ENCODE measurements at places on chromosomes 4 and X.

DNA sequence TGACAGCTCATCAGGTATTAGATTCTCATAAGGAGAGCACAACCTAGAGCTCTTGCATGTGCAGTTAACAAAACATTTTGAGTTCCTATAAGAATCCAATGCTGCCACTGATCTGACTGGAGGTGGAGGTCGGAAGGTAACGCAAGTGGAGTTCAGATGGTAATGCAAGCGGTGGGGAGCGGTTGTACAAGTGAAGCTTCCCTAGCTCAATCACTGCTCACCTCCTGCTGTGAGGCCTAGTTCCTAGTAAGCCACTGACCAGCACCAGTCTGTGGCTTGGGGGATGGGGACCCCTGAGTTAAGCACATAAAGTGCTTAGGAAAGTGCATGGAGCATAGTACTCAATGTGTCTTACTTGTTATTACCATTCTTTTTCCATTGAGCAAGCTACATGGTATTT, 983.2 kb upstream of the IGFBP7 start:
- DNase-seq, result no peak

DNA sequence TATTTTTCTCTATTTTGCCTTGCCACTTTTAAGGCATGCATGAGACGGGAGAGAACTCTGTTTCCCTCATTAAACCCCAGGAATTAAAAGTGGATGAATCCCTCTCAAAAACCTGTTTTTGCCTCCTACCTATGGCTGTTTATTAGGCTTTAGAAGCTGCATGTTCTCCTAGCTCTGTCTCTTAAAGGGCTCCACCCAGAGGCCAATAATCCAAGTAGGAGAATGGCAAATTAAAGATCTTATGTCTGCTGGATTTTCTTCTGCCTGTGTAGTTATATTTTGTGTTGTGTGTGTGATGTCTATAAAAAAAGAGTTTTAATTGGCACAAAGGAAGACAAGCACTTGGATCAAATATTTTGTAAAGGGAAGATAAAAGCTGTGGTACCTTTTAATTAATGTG, 32.4 kb downstream of the MAGEC1 start:
- DNase-seq, result no peak

GRCh38 chr4:178275671-178276360, 833.6 kb upstream of the AGA start:
- DNase-seq, result no peak

DNA sequence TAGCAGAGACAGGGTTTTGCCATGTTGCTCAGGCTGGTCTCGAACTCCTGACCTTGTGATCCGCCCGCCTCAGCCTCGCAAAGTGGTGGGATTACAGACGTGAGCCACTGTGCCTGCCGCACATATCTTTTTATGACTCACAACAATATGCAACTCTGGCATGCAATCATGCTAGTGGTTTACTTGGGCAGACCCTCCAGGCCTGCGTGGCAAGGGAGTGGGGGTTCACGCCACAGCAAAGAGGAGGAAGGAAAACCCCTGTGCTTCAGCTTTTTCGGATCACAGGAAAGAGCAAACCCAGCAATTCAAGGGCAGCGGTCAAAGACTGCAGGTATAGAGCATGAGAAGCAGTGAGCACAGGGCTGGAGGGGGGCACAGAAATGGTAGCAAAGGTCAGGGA, 48.3 kb upstream of the CD99 start:
- DNase-seq, result no peak

GRCh38 chr4:140154572-140154891, 548 bp upstream of the MAML3 start:
- no peak for DNase-seq

DNA sequence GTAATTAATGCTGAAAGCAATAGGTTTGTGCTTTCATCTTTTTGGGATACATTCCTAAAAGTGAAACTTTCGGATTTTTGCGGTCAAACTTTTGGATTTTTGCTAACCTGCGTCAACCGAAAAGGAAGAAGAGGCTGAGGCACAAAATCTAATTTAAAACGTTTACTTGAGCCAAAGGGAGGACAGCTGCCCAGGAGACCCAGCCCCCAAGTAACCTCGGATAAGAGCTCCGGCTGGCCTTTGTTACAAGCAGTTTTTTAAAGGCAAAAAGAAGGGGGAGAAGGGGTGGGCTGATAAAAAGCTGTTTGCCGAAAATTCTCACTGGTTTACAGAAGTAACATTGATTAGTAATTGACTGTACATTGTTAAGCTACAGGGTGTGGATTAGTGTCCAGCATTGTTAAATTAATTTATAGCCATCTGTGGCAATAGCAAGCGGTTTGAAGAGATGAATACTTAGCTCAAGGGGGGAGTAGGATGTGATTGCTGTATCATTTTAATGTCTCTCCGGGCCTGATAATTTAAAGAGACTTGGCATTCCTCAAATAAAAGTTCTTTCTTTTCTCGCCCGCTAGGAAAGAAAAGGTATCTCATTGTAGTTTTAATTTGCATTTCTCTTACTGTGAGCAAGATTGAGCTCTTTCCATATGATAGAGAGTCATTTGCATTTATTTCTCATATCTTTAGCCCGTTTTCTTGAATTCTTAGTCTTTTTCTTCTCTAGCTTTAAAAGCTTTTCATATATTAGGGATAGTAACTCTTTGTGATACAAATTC, 59.1 kb upstream of the USP9X start:
- no peak for DNase-seq

DNA sequence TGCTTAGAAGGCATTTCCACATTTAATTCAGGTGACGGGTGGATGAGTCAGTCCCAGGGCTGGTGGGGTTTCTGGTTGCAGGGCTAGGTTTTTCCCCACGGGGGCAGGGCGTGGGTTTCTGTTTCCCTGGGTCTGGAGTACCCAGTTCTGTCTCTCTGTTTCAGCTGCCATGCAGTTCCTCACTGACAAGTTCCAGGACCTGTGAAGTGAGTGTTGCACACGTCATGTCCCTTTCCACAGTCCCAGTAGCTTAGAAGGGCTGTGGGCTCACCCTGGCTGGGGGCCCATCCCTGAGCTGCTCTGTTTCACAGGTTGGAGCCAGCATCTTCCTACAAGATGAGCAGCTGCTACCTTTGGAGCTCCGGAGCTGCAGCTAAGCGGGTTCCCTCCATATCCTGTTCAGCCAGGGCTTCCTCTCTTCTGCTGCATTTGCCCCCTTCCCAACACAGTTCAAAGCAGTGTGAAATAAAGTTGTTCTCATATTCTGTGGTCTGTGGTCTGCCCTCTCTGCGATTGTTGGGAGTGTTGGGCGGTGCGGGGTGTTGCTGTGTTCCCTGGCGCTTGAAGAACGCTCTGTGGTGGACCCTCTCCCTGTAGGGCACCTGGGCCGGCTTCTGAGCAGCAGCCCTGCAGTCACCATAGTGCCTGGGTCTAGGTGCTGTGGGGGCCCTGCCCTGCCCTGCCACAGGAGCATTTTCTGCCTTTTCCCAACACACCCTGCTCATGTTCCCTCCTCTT, 3.9 kb downstream of the LOC101059915 start:
- no peak for DNase-seq

DNA sequence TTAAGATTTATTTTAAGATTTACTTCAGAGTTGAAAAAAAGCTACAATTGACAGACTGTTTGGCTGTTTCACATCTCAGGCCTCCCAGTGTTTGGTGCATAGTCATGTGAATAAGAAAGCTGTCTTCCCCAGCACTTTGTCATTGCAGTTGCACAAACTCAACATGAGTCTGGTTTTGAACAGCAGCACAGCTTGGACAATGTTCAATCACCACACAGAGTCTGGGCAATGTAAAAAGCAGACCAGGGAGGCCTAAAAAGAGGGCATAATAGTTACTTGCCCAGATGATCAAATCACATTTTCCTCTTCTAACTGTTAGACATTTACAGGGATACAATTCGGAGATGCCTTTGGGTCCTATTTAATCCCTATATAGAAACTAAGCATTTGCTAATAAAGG, 1055.0 kb downstream of the RPA4 start:
- no peak for DNase-seq

DNA sequence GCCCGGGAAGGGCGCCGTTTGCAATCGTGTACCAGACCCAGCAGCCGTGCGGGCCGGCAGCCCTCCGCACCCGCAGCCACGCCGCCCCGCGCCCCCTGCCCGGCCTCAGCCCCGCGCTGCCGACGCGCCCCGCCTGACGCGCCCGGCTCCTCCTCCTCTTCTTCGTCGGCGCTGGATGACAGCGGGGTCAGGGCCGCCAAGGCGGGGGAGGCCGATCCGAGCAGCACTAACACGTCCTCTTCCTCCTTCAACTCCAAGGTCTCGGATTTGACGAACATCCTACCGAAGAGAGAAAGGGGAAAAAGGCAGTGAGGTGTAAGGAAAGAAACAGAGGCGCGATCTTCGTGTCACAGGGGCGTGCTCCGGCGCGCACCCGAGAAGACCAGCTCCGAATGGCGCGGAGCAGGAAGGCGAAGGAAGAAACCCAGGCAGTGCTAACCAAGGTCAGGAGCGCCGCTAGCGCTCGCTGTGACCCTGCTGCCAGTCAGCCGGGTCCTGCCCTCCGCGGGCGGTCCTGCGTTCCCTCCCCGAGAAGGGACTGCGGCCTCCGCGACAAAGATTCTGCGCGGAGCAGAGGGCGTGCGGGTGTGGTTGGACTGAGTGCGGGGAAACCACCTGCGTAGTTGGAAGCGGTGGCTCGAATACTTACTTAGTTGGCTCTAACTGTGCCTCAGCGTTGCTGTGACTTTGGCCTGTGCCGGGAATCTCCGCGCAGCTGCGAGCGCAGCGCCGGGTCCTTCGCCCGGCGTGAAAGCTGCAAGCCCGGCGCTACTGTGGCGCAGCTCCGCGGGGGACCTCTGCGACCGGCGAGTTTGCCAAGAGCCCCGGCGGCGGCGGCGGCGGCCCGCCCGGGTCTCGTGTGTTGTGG, 548 bp downstream of the NEUROG2 start:
- DNase-seq, result peak; percentile 62

DNA sequence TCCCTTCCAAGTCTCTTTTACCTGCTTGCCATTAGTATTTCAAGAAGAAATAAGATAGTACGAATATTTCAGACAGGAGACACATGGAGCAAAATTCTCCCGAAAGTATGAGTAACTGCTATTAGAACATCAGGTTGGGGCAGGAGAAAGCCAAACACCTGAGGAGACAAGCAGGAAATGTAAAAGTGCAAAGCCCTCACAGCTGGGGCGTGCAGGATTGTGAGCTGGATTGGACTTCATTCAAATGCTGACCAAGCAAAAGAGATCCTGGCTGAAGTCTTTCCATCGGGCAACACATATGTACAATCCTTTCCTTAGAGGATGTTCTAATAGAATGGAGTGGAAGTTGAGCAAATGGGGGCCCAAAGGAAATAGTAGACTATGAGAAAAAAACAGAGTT, 76.8 kb downstream of the DTHD1 start:
- no peak for DNase-seq

DNA sequence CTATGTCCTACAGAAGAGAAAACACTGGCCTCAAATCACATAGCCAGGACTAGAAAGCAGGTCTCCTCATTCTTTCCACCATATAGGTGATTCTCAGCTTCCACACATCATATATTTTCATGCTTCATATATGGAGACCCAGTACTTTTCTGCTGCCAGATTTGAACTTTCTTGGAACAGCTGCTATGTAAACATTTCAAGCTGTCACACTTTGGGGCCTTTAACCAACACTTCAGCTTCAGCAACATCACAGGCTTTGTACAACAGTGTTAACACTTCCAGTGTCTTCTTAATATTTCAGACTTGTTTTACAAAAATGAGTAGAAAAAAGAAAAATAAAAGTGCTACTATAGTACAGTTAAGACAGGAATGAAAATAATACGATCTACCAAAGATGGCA, 12.6 kb downstream of the SH3RF1 start:
- DNase-seq, result no peak

DNA sequence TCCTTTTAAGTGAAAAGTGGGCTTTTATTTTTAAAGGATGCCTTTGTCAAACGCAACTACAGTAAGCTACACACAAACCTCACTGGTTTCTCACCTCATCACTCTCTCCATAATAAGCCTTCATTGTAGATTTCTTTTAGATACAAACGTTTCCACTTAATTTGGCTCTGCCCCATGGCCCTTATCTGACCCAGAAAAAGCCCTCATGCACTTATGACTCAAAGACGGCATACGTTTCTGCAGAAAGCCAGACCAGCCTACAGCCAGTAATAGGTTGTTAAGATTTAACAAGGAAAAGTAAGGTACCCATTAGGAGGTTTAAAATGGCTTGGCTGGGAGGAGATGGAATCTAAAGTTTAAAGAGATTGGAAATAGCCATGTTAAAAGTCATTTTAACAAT, 914.6 kb upstream of the INTU start:
- DNase-seq, result no peak

DNA sequence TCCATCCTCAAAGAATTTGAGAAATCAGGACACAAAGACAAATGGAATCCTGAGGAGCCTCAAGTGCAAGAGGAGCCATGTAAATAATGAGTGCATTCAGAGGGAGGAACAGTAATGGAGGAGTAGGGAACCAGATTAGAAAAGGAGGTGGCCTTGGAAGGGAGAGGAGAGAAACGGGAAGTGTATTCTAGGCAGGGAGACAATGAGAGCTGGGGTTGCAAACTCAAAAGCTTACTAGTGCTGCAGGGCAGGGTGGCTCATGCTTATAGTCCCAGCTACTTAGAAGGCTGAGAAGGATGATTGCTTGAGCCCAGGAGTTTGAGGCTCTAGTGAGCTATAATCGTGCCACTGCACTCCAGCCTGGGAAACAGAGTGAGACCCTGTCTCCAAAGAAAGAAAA, 113.2 kb upstream of the LSM6 start:
- DNase-seq, result no peak

DNA sequence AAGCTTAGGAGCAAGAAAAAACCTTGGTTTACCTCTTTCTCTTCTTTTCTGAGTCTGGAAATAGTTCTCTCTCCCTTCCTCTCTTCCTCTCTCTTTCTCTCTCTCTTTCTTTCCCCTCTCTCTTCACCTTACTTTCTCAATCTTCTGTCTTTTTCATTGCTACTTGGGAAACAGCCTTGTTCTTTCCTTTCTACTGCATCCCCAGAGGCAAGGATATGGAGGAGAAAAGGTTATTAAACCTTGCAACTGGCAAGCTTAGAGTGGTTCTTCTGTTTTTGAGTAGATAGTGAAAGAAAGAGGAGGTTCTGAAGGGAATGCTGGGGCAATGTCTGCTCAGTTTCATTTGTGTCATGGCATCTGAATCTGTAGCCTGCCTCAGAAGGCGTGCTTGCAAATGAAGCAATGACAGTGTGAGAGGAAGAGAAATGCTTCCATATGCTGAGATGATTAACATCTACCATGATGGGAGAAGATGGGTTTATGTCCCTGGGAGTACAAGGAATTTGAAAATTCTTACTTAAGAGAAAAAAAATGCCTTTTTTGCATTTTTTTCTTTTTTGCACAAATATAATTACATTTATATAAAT, 190.6 kb downstream of the CEP135 start:
- DNase-seq, result no peak
